ENCODE measurements at places on chromosomes 1 and 21. TPM values are rescaled to one million over a fixed set of nuclear protein-coding genes. Genes with fewer than 3 reads are reported as not detected.

GRCh38 chr1:157105988-157106812, 6.6 kb upstream of the ETV3L start:
- no peak for DNase-seq

GRCh38 chr21:41805038-41805437, 38.2 kb upstream of the RIPK4 start:
- no peak for DNase-seq

- no peak for DNase-seq
These were observed 134.6 kb downstream of the NPHP4 start for GRCh38 chr1:5857508-5858090.

GRCh38 chr1:226510453-226510852, 38.1 kb upstream of the STUM start:
- DNase-seq: no peak

- DNase-seq: no peak
These were observed 91.1 kb upstream of the RAB3GAP2 start for GRCh38 chr1:220363196-220363837.

KRTAP11-1 gene
- polyA plus RNA-seq: not detected

YBEY gene
- 24.5 TPM for polyA plus RNA-seq
